ENCODE measurements at places on chromosomes 5 and 9.

DNA sequence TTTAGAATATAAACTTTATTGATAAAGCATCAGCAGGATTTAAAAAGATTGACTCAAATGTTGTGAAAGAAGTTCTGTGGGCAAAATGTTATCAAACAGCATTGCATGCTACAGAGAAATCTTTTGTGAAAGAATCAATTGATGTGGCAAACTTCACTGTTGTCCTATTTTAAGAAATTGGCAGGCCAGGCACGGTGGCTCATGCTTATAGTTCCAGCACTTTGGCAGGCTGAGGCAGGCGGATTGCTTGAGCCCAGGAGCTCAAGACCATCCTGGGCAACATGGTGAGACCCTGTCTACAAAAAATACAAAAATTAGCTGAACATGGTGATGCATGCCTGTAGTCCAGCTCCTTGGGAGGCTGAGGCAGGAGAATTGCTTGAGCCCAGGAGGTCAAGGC, 17.4 kb downstream of the ZBTB43 start:
- DNase-seq: no peak

DNA sequence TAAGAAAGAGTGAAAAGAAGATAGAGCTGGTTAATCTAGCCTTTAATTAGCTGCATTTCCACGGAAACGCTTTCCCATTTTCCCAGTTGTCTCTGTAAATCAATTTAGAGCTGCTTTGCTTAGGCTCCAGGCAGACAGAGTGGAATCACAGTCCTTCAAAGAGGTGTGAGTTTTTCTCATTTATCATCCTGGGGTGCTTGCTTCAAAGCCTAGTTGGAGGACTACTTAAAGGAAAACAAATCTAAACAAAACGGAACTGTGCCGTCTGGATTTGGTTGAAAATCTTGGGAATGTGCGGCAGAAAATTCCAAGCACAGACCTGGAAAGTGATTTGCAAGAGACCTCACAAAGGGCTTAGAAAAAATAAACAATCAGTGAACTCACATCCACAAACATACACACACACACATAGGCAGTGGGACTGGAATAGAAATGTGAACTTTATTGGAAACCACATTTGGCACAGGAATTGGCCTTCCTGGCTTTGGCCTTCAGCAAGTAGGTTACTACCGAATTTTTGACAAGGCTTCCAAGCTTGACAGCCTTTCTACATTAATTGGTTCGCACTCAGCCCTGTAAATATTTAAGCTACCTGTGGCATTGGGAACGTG, 235.2 kb upstream of the SLC24A2 start:
- DNase-seq: no peak

DNA sequence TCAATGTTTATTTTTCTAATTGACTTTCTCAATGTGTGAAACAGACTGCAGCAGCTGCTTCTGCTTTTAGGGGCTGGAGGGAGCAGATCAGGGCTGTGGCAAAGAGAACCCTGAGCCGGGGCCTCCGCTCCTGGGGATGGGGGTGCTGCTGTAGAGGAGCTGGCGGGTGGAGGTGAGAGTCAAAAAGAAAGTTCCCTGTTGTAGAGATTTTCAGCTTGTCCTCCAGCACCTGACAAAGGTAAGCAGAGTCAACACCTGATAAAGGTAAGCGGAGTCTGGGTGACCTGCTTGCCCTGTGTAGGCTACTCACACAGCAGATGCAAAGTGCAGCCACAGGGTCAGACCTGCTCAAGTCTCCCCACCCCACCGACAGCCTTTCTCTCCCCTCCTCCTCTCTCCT, 252.4 kb upstream of the IRX1 start:
- no peak for DNase-seq

DNA sequence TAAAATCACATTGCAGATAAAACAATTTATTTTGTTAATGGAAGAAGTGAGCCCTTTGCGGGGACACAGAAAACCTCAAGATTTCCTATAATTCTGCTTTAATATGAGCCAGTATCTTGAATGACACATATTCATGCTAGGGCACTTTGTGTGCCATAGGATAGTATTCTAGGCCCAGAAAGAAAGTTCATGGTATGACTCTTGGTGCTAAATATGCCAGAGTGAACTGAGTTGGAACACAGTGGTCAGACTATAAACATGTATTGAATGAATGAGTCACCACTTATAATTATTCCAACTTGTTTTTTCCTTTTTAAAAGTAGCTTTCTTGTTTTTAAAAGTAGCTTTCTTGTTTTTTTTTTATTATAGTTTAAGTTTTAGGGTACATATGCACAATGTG, 46.0 kb downstream of the ADAMTS19 start:
- DNase-seq: no peak

- DNase-seq: no peak
Observed at GRCh38 chr9:88180081-88180765, 41.9 kb upstream of the SPATA31C2 start.

Measured in stimulated activated CD4-positive, alpha-beta T cell treated with anti-CD3 and anti-CD28 coated beads, Interleukin-1b, Interleukin-23, amount 100 ng/mL, for 1 hour (primary cell).